ENCODE measurements at places on chromosomes 2 and 18.

DNA sequence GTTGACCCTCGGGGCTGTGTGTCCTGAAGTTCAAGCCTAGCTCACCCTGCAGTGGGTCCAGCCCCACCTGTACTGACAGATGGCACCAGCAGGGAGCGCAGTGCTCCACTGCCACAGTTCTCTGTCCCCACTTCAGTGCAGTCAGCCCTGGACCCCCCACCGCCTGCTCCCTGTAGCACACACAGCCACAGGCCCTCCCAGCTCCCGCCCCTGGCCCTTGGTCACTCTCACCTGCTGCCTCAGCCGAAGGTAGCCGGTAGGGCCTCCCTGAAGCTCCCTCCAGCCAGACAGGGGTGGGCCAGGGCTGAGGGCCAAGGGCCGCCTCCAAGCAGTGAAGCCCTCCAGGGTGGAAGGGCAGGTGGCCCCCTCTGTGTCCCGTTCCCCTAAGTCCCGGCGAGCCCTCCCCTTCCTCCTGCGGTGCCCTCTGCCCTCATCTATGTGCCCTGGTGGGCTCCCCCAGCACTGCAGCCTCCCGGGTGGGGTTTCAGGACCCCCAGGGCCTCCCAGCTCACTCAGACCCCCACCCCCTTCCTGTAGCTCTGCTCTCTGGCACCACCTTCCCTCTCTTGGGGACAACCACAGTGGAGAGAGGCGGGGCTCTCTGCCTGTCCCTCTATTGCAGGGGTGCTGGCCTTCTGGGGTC is 10.8 kb upstream of the ALPP start:
- DNase-seq: no peak

DNA sequence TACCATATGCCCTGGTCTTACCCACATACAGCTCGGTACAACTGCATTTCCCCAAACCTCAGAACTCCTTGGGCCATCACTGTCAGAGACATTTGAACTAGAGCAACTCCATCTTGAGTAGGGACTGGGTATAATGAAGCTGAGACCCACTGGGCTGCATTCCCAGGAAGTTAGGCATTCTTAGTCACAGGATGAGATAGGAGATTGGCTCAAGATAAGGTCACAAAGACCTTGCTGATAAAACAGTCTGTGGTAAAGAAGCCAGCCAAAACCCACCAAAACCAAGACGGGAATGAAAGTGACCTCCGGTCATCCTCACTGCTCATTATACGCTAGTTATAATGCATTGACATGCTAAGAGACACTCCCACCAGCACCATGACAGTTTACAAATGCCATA is 131.3 kb downstream of the PIK3C3 start:
- no peak for DNase-seq

- no peak for DNase-seq
These were observed 130.3 kb upstream of the CTAGE1 start for GRCh38 chr18:22547807-22548561.

DNA sequence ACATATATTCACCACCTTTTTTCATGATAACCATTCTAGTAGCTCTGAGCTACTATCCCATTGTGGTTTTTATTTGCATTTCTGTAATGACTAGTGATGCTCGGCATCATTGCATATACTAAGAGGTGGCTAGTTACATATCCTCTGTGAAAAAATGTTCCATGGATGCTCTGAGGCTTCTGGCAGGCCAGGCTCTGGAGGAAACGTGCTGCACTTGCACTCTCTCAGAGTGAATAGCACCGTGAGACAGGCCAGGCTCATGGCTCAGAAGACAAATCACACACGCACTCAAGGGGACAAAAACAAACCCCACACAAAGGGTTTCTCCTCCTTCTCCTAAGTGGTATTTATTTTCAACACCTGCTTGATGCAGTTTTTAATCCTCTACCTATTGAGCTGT is 1085.3 kb upstream of the CNTNAP5 start:
- DNase-seq: no peak

DNA sequence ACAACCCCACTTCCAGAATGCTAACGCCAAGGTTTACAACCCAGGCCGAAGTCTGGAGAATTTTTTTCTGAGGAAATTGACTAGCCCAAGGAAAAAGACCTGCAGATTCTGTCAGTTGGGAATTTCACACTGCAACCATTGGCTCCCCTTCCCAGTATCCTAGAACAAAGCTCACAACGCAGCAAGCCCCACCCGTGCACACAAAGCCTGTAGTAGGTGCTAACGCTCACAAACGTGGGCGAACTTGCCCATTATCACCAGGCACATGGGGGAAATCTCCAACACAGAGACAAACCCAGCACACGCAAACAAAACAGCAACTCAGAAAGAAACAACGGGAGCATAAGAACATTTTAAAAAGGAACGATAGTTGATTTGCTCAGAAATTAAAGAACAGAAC is 265.1 kb downstream of the EIPR1 start:
- DNase-seq: no peak

DNA sequence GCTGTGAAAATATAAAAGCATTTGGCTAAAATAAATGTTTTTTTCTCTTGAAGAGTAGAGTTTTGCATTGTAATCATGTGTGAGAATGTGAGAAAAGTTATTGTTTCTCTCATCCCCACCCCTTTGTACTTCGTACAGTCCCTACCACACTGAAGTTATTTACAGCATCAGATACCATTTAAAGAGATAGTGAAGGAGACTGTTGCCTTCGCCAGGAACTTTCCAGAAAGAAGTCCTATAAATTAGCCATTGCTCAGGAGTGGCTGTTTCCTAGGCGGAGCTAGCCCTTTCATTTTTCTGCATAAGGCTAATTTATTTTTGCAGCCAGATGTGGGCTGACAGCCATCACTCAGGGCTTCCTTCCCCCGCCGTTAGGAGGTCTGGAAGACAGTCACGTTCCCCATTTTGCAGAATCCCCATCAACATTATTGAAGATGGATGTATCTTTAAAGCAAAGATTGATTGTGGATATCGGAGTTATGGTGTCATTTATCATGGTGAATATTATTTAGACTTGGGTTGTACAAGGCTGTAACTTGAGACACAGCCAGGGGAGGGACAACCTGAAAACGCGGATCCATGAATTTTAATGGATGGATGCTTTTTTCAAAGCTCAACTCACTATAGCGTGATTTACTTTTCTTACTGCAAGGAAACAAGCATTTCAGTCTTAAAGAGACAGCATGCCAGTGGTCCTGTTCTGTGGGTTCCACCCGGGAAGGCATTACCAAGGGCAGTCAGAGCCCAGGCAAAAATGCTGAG is 17.1 kb downstream of the TSHZ1 start:
- DNase-seq: no peak

- no peak for DNase-seq
These were observed 436.6 kb upstream of the NRP2 start for GRCh38 chr2:205245652-205246051.

GRCh38 chr2:109448946-109449788 is 164.6 kb downstream of the SEPTIN10 start:
- DNase-seq: no peak

DNA sequence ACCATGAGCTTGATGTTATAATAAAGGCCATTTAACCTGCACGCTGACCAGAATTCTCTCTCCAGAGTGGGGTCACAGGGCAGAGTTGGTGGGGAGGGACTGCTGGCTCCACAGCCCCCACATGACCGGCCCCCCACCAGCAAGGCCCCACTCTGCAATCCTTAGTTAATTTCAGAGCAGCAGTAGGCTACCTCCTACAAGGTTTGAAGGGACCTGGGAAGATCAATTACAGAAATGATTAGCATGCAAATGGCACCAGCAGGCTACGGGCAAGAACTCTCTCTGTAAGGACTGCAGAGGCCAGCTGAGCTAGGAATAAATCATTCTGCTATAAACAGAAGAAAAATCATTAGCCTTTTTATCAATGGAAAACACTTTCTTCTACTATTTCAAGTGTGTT is 135.3 kb downstream of the C1D start:
- DNase-seq: no peak

- no peak for DNase-seq
These were observed 132.6 kb downstream of the NFATC1 start for GRCh38 chr18:79528316-79528695.

DNA sequence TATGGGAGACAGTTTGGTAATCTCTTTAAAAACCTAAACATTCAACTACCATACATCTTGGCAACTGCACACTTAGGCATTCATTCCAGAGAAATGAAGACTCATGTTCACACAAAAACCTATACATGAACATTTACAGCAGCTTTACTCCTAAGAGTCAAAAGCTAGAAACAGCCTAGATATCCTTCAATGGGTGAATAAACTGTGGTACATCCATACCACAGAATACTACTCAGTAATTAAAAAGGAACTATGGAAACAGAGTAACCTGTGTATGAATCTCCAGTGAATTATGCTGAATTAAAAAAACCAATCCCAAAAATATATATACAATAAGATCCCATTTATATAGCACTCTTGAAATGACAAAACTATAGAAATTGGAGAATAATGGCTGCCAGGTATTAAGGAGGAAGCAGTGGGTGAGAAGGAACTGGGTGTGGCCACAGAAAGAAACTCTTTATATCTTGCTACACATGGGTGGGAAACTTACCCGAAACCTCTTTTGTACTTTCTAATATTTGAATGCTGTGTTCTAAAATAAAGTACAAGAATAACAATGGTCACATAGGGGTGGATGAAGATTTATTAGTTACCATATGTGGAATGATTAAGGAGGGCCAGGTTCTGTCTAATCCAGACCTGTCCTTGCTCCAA is 13.7 kb downstream of the SESTD1 start:
- DNase-seq: no peak

Data from NK-92 treated with Interleukin-12 subunit alpha and Interleukin-12 subunit beta, amount 100 ng/mL, for 24 hours (cell line).